ENCODE measurements at places on chromosomes 6 and 20.

- DNase-seq, result no peak
Measured at GRCh38 chr6:36727505-36728021, 29.9 kb downstream of the RAB44 start.

DNA sequence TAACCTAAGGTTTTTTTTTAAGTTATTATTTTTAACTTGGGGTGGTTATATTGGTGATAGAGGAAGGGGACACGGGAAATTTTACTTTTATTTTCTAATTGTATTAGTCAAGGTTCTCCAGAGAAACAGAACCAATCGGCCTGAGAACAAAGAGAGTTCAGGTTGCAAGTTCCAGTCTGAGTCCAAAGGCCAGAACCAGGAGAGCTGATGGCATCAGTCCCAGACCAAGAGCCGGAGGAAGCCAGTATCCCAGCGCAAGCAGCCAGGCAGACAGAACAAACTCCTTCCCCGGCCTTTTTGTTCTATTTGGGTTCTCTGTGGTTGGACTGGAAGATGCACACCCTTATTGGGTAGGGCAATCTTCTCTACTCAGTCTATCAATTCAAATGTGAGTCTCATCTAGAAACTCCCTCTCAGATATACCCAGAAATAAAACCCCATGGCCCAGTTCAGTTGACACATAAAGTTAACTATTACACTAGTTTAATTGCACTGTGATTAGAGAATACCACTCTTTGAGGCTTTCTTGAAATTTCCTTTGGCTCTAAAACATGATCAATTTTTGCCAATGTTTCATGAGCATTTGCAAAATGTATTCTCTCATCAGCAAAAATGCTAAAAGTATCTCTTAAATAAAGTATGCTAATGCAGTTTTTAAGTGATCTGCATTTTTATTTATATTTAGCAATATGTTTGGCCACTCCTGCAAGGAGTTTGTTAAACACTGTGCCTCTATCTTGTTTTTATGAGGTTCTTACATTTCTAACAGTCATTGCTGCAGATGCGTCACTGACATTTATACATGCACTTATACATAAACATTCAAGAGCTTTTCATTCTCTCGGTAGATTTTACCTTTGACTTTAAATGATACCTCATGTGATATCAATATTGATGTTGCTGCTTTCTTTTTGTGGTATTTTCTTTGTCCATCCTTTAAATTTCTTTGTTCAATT is 103.2 kb upstream of the SSTR4 start:
- no peak for DNase-seq

DNA sequence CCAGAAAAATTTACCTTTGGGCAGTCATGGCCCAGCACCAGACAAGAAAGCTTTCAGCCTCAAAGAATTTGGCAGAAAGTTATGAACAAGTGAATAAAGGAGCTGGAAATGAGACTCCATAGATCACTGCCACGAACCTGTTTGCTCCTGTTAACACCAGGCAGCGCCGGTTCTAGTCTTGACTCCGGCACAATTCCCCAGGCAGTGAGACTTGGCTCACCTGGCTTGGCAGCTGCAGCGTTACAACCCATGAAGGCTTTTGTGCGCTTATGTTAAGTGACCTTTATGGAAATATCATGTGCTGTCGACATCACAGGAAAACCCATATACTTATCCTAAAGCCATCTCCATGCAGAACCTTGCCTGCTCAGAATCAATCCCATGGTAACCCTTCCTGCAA is 22.2 kb upstream of the FOXC1 start:
- DNase-seq, result no peak

- peak; percentile 99 for DNase-seq
Measured at GRCh38 chr20:62794007-62794724, 2.1 kb upstream of the MRGBP start.

- no peak for DNase-seq
Measured at GRCh38 chr6:138601128-138601527, 101.8 kb upstream of the NHSL1 start.

GRCh38 chr20:48844996-48845395 is 17.2 kb upstream of the PREX1 start:
- DNase-seq, result no peak

- DNase-seq, result peak; percentile 65
Measured at GRCh38 chr6:138161338-138162110, at the start of gene ARFGEF3. ARFGEF3 (plus strand) TSS chr6:138161939; CDS start chr6:138162087, 148 bp downstream.

GRCh38 chr20:19710336-19711120 is 47.5 kb upstream of the RIN2 start:
- DNase-seq, result no peak

DNA sequence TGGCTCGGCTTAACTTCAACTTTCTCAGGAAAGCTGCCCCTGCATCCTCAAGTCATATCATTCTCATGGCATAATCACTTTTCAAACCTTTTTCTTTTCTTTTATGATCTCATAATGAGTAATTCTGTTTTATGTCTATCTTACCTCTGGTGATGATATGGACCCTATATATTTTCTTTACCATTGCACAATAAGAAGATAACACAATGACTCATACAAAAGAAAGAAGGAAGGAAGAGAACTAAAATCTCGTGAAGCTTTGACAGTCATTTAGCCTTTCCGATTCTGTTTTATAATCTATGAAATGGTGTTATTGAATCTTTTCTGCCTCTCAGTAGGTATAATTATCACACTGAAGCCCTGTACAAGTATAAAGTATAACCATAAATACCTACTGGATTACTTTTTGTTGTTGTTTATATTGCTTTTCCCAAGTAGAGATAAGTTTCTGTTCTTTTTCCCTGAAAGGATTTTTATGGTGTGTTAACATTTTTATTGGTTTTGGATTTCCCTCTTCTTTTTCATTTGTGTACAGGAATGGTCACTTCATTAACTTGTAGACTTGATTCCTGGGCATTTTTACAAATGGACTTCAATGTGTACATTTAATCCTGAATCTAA is 300.9 kb downstream of the LAMA2 start:
- no peak for DNase-seq

DNA sequence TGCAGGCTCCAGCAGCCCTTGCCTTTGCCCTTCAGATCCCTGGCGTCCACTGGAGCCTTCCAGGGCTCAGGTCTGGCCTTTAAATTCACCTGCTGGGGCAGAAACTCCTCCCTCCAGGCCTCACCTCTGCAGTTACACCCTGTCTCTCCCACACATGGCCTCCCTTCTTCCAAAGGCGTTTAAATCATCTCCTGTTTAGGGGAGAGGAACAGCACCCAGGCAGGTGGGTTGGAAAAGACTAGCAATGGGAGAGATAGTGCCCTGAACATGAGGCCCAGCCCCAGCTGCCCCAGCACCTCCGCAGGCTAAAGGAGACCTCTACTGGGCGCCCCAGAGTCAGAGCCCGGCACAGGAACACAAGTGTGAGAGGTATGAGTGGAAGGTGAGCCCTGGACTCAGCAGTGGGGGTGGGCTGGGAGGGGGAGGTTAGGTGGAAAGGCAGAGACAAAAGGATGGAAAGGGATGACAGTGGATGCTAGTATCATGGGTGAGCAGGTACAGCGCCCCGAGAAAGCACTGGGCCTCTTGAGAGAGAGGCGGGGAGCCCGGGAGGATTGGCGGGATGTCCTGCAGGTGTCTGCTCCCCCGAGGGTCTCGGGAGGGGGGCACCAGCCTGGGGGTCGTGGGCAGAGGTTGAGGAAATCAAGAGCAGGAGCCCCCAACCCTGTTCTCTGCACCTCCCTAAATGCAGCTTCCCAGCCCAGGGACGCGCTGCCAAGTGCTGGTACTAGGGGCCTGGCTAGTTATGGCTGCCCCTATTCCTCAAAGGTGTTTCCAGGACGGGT is at the start of gene CST9:
Gene CST9, minus strand, starts transcription at position 51 of the 785 bp plus-strand sequence. CDS start 53 bp downstream, outside the sequence.
- no peak for DNase-seq

GRCh38 chr6:131430531-131430930 is 142.5 kb upstream of the ARG1 start:
- DNase-seq, result no peak

DNA sequence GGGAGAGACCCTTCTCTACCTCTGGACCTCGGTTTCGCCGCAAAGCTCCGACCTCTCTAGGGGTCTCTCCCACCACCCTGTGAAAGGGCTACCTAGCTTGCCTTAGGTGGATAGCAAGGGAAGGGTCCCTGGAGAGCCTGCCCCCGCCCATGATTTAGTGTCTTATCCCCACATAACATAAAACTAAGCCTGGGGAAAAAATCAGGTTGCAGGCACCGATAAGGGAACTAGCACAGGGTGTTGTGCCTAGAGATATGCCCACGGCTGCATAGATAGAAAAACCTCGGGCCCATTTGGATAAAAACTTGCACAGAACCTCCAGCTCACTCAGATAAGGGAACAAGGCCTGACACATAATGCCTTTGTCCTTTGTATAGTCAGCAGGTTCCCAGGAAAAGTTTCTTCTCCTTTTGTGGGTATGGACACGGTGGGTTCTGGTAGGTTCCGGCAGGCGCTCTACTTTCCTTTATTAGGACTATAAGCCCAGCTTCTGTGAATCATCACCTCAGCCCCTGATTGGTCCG is 846 bp downstream of the ZSCAN31 start:
- DNase-seq, result no peak

- DNase-seq, result no peak
Measured at GRCh38 chr6:15366879-15367278, 121.0 kb downstream of the JARID2 start.

DNA sequence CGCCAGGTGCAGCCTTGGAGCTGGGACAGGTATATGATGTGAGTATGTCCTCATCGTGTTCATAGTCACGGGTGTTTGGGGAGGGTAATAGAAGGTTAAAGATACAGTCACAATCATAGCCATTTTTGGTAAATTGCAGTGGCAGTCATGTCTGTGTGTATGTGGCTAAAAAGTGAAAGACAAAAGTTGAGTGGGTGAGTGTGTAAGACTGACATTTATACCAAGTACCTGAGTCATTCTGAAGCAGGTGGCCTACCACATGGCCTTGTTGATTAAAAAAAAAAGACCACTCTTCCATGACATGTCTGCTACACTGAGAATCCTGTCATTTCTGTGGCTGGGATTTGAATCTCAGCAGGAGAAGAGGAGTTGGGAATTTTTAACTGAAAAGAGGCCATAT is 181.9 kb downstream of the SCP2D1 start:
- no peak for DNase-seq

DNA sequence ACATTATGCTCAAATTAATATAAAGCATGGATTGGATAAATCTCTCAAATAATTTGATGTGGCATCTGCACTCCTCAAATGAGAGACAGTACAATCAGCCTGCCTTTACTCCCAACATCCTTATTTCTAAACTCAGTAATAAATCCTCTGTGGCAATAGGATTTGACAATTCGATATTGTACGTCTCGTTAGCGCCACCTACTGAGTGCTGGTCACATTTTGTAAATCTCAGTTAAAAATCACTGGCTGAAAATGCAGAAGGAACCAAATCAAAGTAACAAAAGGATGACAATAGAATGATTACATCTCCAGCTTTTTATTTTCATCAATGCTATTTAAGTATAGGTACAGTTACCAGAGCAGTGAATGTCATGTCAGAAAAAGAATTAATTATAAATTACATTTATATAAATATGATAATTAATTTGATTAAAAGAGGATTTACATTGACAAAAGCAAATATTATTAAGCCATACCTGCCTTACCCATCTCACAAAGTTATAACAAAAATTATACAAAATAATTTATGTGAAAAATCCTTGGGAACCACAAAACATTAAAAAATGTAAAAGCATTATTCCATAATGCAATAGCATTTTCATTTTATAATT is 20.2 kb upstream of the GJE1 start:
- peak; percentile 62 for DNase-seq

- no peak for DNase-seq
Measured at GRCh38 chr6:56347526-56347925, 100.1 kb upstream of the COL21A1 start.

DNA sequence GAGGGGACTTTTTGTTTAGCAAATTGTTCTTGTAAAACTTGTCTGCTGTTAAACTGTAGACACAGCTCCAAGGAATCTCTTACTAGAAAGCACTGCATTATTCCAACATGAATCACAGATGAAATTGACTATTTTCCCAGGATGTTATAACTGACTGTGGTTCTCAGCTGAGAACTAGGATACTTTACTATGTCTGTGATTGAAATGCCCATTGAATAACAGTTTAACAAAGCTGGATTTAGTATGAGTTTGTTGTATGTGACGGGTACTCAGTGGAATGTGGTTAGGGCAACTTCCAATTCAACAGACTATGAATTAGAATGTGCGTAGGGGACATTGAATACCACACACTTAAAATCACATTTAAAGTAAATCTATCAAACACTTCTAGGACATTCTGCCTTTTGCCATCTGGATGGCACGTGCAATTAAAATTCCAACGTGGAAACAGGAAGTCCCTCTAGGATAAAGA is 193.4 kb upstream of the PREP start:
- no peak for DNase-seq

DNA sequence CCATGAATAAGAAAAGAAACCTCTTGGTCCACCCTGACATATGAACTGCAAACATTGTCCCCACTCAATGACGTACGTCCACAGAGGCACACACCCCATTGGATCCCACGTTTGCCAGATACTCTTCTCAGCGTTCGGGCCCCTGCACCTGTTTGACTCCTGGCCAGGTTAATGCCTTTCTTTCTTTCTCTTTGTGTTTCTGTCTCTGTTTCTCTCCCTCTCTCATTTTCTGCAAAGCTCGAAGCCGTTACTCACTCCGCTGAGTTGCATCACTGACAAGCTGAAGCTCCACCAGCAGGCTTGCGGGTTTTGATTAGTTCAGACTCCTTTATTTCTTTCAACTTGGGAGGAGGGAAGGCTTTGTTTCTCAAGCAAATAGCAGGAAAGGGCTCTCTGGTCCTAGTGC is 135.5 kb upstream of the SUPT3H start:
- DNase-seq, result no peak

GRCh38 chr6:89214197-89214596 is 3.0 kb downstream of the GABRR1 start:
- no peak for DNase-seq

DNA sequence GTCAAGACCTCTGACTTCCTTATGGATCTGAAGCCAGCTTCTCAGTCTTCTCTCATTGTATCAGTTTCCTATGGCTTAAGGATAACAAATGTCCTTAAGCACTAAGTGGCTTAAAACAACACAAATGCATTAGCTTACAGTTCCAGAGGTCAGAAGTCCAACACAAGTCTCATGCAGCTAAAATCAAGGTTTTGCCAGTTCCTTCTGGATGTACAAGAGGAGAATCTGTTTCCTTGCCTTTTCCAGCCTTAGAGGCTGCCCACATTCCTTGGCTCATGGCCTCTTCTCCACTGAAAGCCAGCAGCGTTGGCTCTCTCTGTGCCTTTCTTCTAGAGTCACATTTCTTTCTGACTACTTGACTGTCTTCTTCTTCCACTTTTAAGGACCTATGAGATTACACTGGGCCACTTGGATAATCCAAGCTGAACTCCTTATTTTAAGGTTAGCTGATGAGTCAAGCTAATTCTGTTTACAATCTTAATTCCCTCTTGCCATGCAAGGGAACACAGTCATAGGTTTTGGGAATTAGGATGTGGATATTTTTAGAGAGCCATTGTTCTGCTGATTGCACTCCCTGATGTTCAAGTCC is 179.0 kb downstream of the BCAS1 start:
- DNase-seq, result no peak

GRCh38 chr6:166325383-166326042 is 16.8 kb downstream of the SFT2D1 start:
- no peak for DNase-seq

DNA sequence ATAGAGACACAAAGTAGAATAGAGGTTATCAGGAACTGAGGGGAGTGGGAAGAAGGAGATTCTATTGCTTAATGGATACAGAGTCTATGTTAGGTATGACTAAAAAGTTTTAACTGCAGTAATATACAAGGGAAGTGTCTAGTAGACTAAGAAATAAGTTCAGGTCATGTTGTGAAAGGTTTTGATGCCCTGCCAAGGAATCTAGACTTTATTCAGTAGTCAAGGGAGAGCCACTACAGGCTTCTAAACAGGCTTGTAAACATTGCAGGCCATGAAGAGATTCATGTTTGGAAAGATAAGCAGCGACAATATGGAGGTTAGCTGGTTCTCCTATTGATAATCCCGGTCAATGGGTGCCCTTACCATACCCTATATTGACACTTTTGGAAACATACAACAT is 352.8 kb upstream of the SOX4 start:
- no peak for DNase-seq

Data from natural killer cell treated with Interleukin-12 subunit alpha and Interleukin-12 subunit beta and Interleukin-15 and Interleukin-18, amount 100 ng/mL, for 72 hours (primary cell).